ENCODE measurements at places on chromosomes 6 and 20.

DNA sequence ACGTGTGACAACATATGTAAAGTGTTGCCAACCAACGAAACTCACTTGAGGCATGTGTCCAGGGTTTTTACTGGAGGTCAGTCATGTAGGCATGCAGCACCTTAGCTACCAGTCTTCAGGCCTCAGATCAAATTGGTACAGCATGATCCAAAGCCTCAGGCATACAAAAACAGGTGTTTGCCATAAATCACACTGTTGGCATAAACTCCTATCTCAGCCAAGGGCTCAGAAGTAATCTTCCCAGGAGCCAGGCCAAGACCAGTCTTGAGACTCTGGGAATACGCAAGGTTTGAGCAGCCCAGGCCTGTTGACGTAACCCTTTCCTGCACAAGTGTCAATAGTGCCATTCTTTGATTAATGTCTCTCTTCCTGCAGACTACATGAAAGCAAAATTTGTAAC is 163.5 kb downstream of the PRL start:
- DNase-seq: no peak

DNA sequence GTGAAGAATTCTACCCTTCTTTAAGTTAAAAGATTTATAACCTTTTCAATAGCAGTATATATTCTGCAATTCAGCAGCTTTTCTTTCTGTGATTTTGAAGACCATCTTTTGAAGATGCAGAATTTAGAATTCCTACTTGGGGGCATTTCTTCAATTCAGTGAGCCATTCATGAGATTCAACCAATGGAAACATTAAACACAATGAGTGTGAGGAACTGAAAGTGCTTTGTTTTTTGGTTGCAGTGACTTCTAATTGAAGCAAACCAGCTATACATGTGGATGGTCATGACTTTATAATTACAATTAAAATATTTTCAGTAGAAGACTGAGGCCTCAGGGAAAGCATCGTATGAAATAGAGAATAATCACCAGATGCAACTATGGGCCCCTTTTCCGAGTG is 108.3 kb downstream of the CARMIL1 start:
- DNase-seq: no peak

DNA sequence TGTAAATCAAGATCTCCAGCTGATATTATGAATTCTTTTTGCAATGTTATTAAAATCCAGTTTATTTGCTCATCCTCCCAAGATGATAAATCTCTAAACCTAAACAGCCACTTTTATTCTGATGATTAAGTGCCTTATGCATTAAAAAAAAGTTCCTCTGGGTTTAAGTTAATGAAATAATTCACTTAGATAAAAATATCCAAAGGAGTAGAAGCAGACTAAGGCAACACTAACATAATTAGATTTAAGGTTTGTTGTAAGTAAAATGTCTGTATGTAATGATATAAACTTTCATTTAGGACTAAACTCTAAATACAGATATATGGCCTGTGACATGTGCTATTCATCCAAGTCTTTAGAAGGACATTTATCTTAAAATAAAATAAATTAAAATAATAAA is 457.2 kb downstream of the TENT5A start:
- no peak for DNase-seq

GRCh38 chr6:117489003-117489402 is 6.5 kb downstream of the DCBLD1 start:
- no peak for DNase-seq

DNA sequence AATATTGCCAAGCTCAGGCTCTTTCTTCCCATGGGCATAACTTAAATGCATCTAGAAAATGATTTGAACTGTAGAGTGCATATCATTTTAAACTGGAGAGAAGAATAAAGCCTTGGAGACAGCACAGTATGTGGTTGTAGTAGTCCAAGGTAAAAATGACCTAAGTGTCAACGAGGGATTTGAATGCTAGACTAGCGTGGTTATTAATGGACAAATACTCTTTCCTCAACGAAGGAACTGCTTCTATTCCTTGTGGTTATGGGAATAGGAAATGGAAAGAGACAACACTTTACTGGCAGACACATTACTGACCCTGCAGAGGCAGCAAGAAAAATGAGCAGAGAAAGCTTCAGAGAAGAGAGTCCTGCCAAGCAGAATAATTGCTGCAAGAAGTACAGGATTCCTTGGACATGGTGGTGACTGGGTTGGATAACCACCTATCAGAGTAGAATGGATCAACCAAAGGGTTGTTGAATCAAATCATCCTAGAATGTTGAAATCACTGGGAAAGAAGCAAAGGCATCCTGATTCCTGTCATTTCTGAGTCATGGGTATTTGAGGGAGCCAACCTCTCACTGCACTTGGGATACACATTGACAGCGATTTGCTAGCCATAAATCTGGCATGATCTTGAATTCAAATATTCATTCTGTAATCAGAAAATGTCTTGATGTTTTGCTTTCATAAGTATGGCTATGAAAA is 258.1 kb upstream of the EPHA7 start:
- no peak for DNase-seq

- no peak for DNase-seq
These were observed 60.5 kb downstream of the CD83 start for GRCh38 chr6:14178083-14178445.

- no peak for DNase-seq
These were observed 7.7 kb upstream of the PHACTR3 start for GRCh38 chr20:59596690-59597089.

- DNase-seq: peak; percentile 11
These were observed 802.9 kb downstream of the MAFB start for GRCh38 chr20:39885975-39886649.

DNA sequence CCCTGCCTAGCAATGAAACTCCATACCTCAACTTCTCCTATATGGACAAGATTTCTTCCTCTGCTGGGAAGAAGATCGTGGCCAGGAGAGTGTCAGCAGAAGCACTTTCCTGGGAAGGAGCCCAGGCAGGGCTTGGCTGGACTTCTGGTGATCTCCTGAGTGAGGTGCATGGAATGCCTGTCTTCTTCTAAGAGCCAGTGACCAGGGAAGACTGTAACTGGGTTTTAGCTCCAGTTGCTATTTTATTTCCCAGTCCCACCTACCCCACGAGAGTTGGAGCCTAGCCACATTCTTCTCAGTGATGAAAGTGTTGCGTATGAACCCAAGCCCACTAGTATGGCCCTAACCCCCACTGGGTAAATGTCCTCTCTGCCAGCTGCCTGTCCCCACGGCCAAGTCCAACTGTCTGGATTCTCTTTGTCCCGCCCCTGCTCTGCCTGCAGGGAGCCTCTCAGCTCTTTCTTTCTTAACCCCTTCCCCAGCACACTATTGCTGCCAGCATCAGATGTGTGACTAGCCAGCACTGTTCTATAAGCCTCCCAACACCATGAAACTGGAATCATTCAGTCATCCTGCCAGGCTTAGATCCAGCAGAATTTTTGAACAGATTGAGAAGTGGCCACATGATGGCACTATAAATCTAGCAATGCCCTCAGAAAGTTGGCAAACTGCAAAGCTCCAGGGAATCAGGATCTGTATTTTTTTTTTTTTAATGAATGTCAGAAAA is 69.8 kb upstream of the FAM184A start:
- peak; percentile 72 for DNase-seq

- DNase-seq: no peak
These were observed at the start of gene EDN3 for GRCh38 chr20:59300333-59301081. TSS of gene EDN3 (plus strand) at chr20:59300611. CDS start at chr20:59300813, 202 bp downstream.

DNA sequence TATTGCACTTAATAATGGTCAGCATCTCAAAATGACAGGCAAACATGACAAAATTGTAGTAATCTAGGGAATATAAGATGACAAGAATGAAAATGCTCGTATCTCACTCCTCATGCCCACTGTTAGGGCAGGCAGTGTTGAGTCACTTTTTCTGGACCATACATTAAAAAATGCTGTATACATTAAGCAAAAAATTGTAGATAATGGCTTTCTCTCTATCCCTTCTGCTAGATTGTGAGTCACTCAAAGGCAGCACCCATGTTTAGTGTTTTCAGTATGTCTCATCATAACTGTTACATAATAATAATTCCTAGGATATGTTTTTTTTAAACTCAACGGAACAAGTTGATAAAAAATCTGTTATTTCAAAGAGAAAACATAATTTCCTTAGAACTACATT is 199.3 kb downstream of the TENT5A start:
- no peak for DNase-seq

GRCh38 chr6:135088818-135089809 is 34.5 kb upstream of the HBS1L start:
- DNase-seq: peak; percentile 9

DNA sequence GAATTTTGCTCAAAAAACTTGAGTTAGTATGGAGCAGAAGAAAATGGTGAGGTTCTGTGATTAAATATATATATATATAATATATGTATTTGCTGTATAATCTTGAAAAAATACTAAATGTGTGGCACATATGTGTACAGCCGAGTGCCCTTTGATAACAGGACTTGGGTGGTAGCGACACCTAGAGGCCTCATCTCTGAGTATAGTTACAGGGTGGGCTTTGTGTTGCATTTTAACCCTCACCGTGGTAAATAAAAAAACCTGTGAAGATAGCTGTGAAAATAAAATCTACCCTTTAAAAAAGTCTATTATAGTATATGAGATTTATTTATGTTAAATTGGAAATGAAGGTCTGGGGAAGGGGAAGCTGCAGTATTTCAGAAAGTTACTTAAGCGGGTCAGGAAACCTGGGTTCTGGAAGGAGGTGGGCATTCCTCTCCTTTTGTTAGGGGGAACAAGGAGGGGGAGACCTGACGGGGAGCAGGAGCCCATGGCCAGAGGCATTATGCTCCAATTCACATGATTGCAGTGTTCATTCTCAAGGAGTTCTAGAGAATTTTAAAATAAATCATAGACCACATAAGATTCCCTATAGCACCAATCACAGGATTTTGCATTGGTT is 82.7 kb downstream of the SH3BGRL2 start:
- no peak for DNase-seq

- no peak for DNase-seq
These were observed 167.6 kb upstream of the KCNK16 start for GRCh38 chr6:39490108-39490507.

- no peak for DNase-seq
These were observed 71.1 kb downstream of the FIG4 start for GRCh38 chr6:109762166-109762565.

DNA sequence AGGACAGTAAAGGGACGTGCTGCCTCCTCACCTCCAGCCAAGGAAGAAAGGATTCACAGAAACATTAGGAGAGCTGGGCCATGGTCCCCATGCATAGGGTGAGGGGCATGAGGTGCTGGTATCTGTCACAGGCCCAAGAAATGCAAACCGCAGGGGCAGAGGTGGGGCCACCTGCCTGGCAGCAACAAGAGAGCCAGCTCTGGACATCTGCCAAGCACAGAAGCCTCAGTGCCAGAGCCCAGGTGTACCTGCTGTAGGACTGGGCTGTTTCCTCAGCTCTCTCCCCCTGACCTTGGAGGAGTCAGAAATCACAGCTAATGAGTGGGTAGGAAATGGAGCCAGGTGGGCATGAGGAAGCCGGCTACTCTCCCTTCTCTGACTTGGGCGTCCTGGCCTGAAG is 45.3 kb downstream of the SLC2A12 start:
- DNase-seq: peak; percentile 44

- DNase-seq: no peak
These were observed 14.0 kb downstream of the SPATS1 start for GRCh38 chr6:44356487-44356886.

GRCh38 chr6:81744131-81744530 is 8.3 kb downstream of the TENT5A start:
- no peak for DNase-seq

- no peak for DNase-seq
These were observed 43.8 kb downstream of the RALGAPA2 start for GRCh38 chr20:20668639-20669038.

- no peak for DNase-seq
These were observed 11.2 kb upstream of the MROH8 start for GRCh38 chr20:37190354-37191112.

GRCh38 chr6:130473886-130474285 is 108.1 kb downstream of the TMEM200A start:
- no peak for DNase-seq

DNA sequence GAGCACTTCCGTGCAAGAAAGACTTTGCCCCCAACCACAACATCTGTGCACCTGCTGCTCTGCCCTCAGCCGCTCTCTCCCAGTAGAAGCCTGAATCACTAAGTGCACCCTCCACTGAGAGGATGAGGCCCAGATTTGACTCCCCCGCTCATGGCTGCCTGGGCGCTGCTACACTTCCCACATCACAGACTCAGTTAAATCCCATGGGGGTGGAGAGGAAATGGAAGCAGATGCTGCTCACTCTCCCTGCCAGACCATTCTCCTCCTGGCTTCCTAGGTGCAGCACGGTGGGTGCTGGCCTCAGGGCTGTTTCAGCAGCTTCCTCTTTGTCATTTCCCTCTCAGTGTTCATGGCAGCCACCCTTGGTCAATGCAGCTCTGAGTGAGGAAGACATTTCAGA is 4.8 kb downstream of the CST5 start:
- no peak for DNase-seq

GRCh38 chr6:164469276-164469949 is 840.0 kb downstream of the C6orf118 start:
- no peak for DNase-seq

GRCh38 chr6:33996120-33996475 is 149.8 kb downstream of the GRM4 start:
- DNase-seq: no peak

GRCh38 chr6:166514196-166514595 is 72.3 kb downstream of the RAMACL start:
- no peak for DNase-seq

- DNase-seq: no peak
These were observed 48.1 kb downstream of the COL9A1 start for GRCh38 chr6:70254784-70255183.

- no peak for DNase-seq
These were observed 3.1 kb upstream of the STX16 start for GRCh38 chr20:58647796-58648501.

DNA sequence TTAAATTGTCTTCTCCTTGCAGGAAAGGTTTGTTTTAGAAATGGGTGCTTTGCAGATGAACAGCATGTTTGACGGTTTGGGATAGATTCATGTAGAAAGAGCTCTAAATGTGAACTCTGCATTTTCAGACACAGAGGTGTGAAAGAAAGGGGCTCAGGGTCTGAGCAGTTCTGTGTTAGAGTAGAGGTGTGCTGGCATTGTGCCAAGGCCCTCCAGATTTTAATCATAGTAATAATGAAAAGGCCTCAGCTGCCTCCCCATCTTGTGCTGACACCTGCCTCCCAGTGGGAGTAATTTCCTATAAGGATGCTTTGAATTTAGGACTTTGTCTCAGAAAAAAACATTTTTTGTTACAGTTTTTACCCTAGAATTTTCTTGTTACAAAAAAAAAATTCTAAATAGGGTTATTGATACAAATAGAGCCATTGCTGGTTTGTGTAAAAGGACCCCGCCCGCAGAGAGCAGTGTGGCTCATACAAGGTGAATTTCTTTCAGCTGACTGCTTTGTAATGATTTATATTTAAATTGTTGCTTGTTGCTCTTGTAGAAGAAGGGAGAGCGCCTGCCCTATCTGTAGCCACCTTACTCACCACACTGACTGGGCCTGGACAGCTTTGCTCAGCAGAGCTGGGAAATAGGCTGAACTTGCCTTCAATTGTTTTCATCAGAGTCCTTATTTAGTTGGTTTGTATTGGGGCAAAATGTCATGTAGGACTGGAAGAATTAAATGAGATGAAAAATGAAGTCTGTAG is 294.5 kb downstream of the ZFAND3 start:
- no peak for DNase-seq

Measured in T47D (cell line).